ENCODE measurements at places on chromosomes 16 and 17. TPM values are rescaled to one million over a fixed set of nuclear protein-coding genes. Genes with fewer than 3 reads are reported as not detected.

DNA sequence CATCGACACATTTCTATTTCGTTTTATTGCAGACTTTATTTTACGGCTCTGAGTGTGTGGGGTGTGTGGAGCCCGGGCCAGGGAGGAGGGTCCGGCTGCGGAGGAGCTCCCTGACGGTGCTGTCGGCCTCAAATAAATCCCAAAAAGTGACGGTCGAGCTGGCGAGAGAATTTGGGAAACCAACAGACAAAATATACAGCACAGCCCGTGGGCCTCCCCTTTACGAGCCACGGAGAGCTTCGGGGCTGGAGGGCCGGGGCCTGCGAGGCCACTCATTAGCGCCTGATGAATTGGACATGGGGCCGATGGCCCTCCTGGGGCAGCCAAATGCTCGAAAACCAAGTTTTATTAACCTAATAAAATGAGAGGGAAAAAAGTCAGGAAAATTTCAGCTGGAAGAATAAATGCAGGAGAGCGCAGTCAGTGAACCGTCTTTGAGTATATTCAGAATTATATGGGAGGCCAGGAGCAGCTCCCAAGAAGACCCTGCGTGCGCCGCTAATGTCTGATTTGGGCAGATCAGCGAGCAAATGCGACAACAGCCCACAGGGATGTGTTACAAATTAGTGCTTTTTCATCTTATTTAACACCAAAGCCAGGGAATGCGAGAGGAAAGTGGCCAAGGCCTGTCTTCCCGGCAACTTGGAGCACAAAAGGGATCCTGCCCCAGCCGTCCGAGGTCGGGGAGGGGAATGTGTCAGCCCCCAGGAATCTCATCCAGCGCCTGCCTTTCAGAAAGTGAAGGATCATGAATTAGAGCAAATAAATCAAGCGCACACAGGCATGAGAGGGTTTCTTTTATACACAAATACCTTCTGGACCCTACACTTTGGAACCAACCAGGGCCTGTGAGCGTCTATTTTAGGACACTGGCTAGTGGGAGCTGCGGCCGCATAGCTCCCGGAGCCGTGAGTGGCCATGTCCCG, 249.1 kb downstream of the C16orf95 start:
- no peaks in the 10 kb centered on the region for H3K4me1 ChIP-seq
- DNase-seq: no peak
- H3K4me3 ChIP-seq: no peak overlapping the region

- H3K27ac ChIP-seq: no peak overlapping the region
- DNase-seq: no peak
- H3K4me3 ChIP-seq: no peak overlapping the region
- H3K4me1 ChIP-seq: no peaks in the 10 kb centered on the region
- H3K27me3 ChIP-seq: no peaks in the 10 kb centered on the region
Observed at GRCh38 chr16:12271006-12271405, 294.5 kb downstream of the SNX29 start.

- peaks cover 13% of the 10 kb centered on the region for H3K27me3 ChIP-seq
- peak within 1 kb of the TSS; percentile 57 for H3K4me3 ChIP-seq
- DNase-seq: peak; percentile 45
- no peaks in the 10 kb centered on the region for H3K36me3 ChIP-seq
- no peak within 1 kb of the TSS for H3K27ac ChIP-seq
Observed at GRCh38 chr17:57955183-57955931, at the start of gene CUEDC1. CUEDC1 (minus strand) TSS chr17:57955412; CDS start chr17:57885564, 69,848 bp downstream.

- H3K27me3 ChIP-seq: no peaks in the 10 kb centered on the region
- no peak overlapping the region for H3K4me3 ChIP-seq
- DNase-seq: no peak
Observed at GRCh38 chr16:84611041-84611440, 6.8 kb downstream of the COTL1 start.

DNA sequence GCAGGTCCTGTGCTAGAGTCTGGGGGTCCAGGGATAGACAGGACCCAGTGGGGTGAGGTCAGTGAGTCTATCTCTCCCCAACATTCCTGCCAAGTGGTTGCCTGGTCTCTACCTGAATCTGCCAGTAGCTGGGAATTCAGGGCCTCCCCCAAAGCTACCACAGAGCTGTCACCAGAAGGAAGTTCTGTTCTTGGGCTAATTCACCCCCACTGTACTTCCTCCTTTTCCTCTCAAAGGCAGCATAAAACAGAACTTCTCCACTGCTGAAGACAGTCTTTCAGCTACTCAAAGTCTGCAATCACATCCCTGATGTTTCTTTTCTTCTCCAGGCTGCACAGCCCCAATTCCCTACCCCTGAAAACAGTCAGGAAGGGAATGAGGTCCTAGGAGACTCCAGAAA, 8.7 kb downstream of the CAMTA2 start:
- H3K4me3 ChIP-seq: no peak overlapping the region
- peaks cover 79% of the 10 kb centered on the region for H3K36me3 ChIP-seq
- no peak for DNase-seq
- peaks cover 22% of the 10 kb centered on the region for H3K4me1 ChIP-seq
- no peaks in the 10 kb centered on the region for H3K27me3 ChIP-seq
- H3K27ac ChIP-seq: no peak overlapping the region

DNA sequence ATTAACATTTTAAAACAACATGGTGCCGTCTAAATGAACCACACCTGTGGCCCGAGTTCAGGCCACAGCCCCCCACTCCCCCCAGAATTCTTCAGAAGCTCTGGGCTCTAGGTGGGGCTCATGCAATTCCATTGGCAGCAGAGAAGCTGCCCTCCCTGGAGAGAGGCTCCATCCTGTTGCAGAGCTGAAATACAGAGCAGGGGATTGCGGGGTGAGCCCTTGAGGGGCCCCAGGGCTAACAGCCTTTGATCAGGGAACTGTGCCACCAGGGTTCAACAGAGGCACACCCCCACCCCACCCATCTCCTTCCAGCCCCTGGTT, 69.3 kb downstream of the ABR start:
- H3K27ac ChIP-seq: no peak overlapping the region
- no peak for DNase-seq
- no peak overlapping the region for H3K4me3 ChIP-seq
- H3K4me1 ChIP-seq: peaks cover 55% of the 10 kb centered on the region
- H3K27me3 ChIP-seq: no peaks in the 10 kb centered on the region

GRCh38 chr16:8182761-8183160, 407.6 kb downstream of the TMEM114 start:
- H3K27me3 ChIP-seq: no peaks in the 10 kb centered on the region
- H3K27ac ChIP-seq: no peak overlapping the region
- H3K4me3 ChIP-seq: no peak overlapping the region
- no peaks in the 10 kb centered on the region for H3K4me1 ChIP-seq
- DNase-seq: no peak

The CPHXL2 gene
- total RNA-seq: not detected

The TMEM235 gene
- not detected for total RNA-seq

GRCh38 chr16:55037046-55037445, 106.4 kb downstream of the IRX5 start:
- H3K4me1 ChIP-seq: no peaks in the 10 kb centered on the region
- no peaks in the 10 kb centered on the region for H3K27me3 ChIP-seq
- no peak overlapping the region for H3K4me3 ChIP-seq
- DNase-seq: no peak
- H3K27ac ChIP-seq: no peak overlapping the region
- H3K36me3 ChIP-seq: no peaks in the 10 kb centered on the region

GRCh38 chr17:2093349-2093748, 38.4 kb downstream of the HIC1 start:
- no peak for DNase-seq
- peaks cover 28% of the 10 kb centered on the region for H3K4me1 ChIP-seq
- no peaks in the 10 kb centered on the region for H3K27me3 ChIP-seq
- H3K36me3 ChIP-seq: peaks cover 3% of the 10 kb centered on the region
- H3K4me3 ChIP-seq: no peak overlapping the region

The ABCA6 gene
- 0.25 TPM for total RNA-seq

GRCh38 chr16:66924527-66925321, 611 bp downstream of the RRAD start:
- H3K27me3 ChIP-seq: peaks cover 28% of the 10 kb centered on the region
- H3K4me1 ChIP-seq: peaks cover 16% of the 10 kb centered on the region
- H3K27ac ChIP-seq: no peak overlapping the region
- DNase-seq: peak; percentile 69
- H3K4me3 ChIP-seq: no peak overlapping the region

DNA sequence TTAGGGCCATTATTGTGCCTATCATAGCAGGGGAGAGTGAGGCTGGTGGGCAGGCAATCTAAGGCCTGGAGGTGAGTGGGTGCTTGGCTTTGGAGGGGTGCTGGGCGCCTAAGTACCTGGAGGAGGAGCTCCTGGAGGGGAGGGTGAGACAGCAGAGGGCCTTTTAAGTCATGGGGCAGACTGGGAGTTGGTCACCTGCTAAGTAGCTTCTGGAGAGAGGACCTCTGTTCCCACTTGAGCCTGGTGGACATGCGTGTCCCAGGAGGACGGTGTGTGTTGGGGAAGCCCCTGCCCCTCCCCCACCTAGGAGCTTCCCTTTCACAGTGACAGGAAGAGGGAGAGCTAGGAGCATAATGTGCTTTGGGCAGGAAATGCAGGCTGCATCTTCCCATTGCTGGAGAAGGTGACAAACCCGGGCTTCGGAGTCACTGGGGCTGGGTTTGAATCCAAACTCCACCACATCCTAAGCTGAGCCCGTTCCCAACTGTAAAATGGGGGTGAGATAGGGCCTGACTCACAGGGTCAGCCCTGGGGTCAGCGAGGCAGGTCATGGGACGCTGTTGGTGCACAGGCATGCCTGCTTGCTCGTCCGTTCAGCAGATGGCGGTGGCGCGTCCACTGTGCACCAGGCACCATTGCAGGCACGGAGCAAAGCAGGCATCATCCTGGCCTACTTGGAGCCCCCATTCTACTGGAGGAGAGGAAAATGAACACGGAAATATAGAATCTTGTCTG, 37.9 kb downstream of the CMIP start:
- H3K4me1 ChIP-seq: peaks cover 61% of the 10 kb centered on the region
- no peak for DNase-seq
- no peak overlapping the region for H3K4me3 ChIP-seq
- H3K27me3 ChIP-seq: no peaks in the 10 kb centered on the region

DNA sequence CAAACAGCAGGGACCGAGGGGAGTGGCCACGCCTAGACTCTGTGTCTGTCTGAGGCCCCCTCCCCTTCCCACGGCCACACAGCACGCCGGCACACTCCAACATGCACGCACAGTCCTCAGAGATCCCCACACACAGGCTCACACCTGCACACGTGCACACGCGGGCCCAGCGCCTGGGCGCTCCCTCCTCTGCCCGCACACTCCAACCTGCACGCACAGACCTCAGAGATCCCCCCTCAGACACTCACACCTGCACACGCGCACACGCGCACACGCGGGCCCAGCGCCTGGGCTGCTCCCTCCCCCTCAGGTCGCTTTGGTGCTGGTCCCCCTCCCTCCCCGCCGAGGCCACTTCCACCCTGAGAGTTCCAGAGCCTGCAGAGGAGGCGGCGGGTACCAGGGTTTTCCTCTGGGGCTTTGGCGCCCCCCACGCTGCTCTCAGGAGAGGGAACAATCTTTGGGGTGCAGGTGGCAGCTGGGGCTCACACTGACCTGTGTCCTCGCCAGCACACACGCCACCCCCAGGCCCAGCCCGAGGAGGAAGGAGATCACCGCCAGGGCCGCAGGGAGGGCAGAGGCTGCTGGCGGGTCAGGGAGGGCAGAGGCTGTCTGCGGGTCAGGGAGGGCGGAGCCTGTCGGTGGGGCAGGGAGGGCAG, 1.6 kb downstream of the CD7 start:
- H3K36me3 ChIP-seq: peaks cover 11% of the 10 kb centered on the region
- peak overlapping the region; percentile 80 for H3K27ac ChIP-seq
- peak; percentile 77 for DNase-seq
- peaks cover 58% of the 10 kb centered on the region for H3K4me1 ChIP-seq
- H3K4me3 ChIP-seq: peak overlapping the region; percentile 81

GRCh38 chr16:67782567-67783352, 23.6 kb downstream of the RANBP10 start:
- no peaks in the 10 kb centered on the region for H3K27me3 ChIP-seq
- DNase-seq: no peak
- no peak overlapping the region for H3K27ac ChIP-seq
- H3K36me3 ChIP-seq: peaks cover 2% of the 10 kb centered on the region
- peaks cover 25% of the 10 kb centered on the region for H3K4me1 ChIP-seq

DNA sequence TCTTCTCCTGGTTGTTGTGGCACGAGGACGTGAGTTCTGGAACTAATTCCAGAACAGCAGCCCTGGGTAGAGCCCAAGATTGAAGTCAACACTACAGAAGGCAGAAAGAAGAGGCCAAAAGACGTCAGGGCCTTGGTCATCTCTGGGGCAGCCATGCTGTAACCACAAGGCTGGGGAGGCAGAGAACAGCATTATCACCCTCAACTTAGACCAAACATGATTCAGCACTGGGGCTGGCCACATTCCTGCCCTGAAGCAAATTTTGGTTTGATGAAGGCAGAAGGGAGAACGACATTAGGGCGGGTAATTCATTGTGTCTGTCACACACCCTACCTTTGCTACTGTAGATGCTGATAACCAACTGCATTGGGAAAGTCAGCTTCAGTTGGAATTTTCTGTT, 9.7 kb upstream of the ALOX15B start:
- no peak for DNase-seq
- H3K27me3 ChIP-seq: peaks cover 22% of the 10 kb centered on the region
- H3K36me3 ChIP-seq: no peaks in the 10 kb centered on the region
- H3K4me3 ChIP-seq: no peak overlapping the region

The MFSD6L gene
- total RNA-seq: 0.22 TPM

DNA sequence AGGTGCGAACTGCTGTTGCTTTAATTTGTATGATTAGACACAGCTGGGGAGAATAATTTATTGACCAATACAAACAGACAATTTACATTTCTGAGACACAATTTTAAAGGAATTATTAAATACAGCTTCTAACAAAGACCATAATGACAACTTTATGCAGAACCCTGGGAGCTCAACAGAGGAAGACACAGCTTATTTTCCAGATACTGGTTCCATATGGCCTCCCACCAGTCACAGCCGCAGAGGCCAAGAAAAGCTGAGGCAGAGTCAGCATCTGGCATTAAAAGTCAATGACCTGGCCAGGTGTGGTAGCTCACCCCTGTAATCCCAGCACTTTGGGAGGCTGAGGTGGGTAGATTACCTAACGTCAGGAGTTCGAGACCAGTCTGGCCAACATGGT, 66.1 kb upstream of the BCAR1 start:
- no peak overlapping the region for H3K4me3 ChIP-seq
- DNase-seq: no peak
- no peaks in the 10 kb centered on the region for H3K27me3 ChIP-seq
- H3K4me1 ChIP-seq: peaks cover 22% of the 10 kb centered on the region

The EPX gene
- not detected for total RNA-seq

The IQCK gene
- total RNA-seq: 1.6 TPM

GRCh38 chr17:50359998-50360461, 13.0 kb downstream of the MRPL27 start:
- peaks cover 56% of the 10 kb centered on the region for H3K36me3 ChIP-seq
- DNase-seq: no peak
- H3K4me1 ChIP-seq: peaks cover 11% of the 10 kb centered on the region

The TPSD1 gene
- not detected for total RNA-seq

The SPG7 gene
- total RNA-seq: 163 TPM

- no peaks in the 10 kb centered on the region for H3K36me3 ChIP-seq
- no peaks in the 10 kb centered on the region for H3K27me3 ChIP-seq
- H3K4me1 ChIP-seq: no peaks in the 10 kb centered on the region
- DNase-seq: peak; percentile 73
Observed at GRCh38 chr17:32755045-32755805, 121.7 kb downstream of the MYO1D start.

GRCh38 chr16:64469906-64470702, 651.8 kb downstream of the CDH11 start:
- no peak overlapping the region for H3K27ac ChIP-seq
- no peak for DNase-seq
- H3K27me3 ChIP-seq: no peaks in the 10 kb centered on the region
- no peaks in the 10 kb centered on the region for H3K36me3 ChIP-seq
- no peak overlapping the region for H3K4me3 ChIP-seq
